ENCODE measurements at places on chromosomes 7 and 10. TPM values are rescaled to one million over a fixed set of nuclear protein-coding genes. Genes with fewer than 3 reads are reported as not detected.

STK31 gene
- 0.23 TPM for total RNA-seq

RBM48 gene
- total RNA-seq, result 6.5 TPM

VSTM4 gene
- total RNA-seq, result 18.8 TPM

MYH16 gene
- total RNA-seq, result not detected

KLF14 gene
- total RNA-seq, result 0.15 TPM

STN1 gene
- 28.6 TPM for total RNA-seq

EPHB6 gene
- total RNA-seq, result 5.0 TPM

ARPC1A gene
- total RNA-seq, result 135 TPM

OR13A1 gene
- not detected for total RNA-seq

GIMAP4 gene
- 35.2 TPM for total RNA-seq

MUC12 gene
- not detected for total RNA-seq

NYAP1 gene
- total RNA-seq, result 1.1 TPM

MKX gene
- 0.56 TPM for total RNA-seq

CALD1 gene
- total RNA-seq, result 144 TPM

GPR15LG gene
- not detected for total RNA-seq

PRSS2 gene
- 6.5 TPM for total RNA-seq

CAMK1D gene
- 16.0 TPM for total RNA-seq

NODAL gene
- not detected for total RNA-seq

LRMDA gene
- 24.0 TPM for total RNA-seq

PNLIP gene
- not detected for total RNA-seq

BCCIP gene
- total RNA-seq, result 44.5 TPM

ZNF365 gene
- total RNA-seq, result not detected

OGDHL gene
- total RNA-seq, result 2.0 TPM

All from heart left ventricle (tissue), 16 donors.